ENCODE measurements at places on chromosomes 16 and 17.
A peak's percentile ranks its signal among the peaks of the same experiment; 100 is the strongest.

DNA sequence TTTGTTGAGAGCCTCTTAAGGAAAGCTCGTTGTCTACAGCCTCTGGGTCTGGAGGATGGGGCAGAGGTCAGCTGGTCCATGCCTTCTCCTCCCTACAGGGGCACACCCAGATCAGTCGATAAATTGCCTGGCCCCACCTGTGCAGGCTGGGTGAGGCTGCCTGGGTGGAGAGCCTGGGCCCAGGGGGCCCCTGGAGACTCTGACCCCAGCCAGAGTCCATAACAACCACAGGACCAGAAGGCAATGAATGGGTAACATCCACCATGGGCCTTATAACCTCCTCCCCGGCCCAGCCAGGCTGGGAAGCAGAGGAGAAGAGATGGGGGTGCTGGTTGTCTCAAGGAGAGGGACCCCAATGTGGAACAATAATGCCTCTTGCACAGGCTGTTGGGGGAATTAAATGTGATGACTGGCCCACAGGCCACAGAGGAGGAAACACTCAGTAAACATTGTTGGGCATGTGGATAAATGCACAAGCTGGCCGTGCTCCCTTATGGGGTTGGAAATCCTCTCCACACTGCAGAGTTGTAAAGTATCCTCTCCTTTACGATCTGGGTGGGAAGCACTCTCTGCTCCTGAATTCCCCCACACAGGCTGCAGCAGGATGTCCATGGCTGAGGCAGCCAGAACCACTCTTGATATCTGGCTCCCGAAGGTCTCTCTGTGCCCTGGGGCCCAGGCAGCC lies 56.7 kb upstream of the TOB1 start:
- DNase-seq = no peak

DNA sequence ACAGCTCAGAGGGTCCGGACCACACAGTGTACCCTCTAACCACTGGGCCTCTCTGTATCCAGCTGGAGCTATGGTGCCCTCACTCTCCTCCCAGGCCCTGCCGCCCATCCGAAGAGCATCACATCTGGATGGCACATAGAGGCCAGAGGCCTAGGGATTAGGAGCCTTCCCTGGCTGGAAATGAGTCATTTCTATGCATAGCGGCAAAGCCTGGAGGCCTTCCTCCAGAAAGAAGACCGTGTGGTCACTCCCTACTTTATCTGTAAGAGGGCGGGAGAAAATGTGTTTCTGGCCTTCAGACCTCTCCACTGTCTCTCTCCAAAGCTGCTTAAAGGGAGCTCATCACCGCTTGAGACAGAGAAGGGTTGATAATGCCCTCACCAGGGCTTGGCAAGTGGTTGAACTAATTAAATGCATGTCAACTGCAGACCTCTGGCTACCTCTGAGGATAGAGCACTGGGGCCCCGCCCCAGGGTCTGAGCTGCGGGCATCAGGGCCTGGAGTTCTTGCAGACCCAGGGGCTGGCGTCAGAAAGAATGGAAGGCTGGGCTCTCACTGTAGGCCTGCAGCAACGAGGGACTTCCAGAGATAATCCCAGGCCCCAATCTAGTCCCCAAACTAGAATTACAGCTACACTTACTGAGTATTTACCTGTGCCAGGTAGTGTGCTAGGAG lies 122.2 kb downstream of the IRX5 start:
- DNase-seq = no peak

DNA sequence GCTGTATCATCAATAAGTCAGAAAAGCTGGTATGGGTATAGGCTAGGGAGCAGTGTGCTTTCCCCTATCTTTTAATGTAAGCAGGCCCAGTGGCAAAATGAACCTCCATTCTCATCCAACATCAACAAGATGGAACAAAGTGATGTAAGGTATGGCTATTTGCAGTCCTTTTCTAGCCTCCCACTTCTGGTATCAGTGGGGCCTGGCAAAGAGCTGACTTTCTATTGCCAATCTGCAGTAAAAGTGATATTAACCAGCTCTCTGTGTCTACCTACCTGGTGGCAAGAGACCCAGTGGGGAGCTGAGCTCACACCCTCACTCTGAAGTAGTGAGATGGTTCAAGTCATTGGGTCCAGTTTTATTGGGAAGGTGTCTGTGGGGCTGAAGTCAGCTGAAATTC lies 1492.6 kb downstream of the CDH11 start:
- DNase-seq = no peak

DNA sequence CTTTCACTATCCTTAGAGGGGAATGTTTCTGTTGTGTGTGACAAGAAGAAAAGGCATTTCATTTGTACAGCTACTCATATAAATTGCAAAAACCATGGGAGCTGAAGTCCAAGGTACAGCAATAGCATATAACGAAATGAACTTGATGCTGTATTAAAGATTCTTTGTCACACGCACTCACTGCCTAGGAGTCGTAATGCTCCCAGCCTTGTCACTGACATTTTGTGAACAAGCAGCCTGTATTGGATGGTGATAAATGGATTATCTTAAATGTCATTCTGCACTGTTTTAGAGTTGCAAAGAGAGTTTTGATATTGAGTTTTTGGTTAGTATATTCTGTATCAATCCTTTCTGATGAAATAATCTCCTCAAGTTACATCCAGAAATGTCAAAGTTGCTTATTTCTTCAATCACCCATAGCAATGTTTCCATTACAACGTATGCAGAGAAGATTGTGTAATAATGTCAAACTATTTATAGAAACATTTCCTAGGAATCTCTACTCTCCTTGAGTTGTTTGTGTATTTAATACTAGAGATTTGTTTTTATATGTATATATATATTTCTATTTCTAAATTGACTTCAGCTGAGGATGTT lies 270.6 kb downstream of the FTO start:
- DNase-seq = no peak

- DNase-seq = no peak
Observed at GRCh38 chr16:49581630-49582298, 208.2 kb downstream of the C16orf78 start.

GRCh38 chr16:1978476-1979120 lies 2.7 kb downstream of the NOXO1 start:
- DNase-seq = no peak

- no peak for DNase-seq
Observed at GRCh38 chr16:31107465-31107867, 720 bp upstream of the BCKDK start.

DNA sequence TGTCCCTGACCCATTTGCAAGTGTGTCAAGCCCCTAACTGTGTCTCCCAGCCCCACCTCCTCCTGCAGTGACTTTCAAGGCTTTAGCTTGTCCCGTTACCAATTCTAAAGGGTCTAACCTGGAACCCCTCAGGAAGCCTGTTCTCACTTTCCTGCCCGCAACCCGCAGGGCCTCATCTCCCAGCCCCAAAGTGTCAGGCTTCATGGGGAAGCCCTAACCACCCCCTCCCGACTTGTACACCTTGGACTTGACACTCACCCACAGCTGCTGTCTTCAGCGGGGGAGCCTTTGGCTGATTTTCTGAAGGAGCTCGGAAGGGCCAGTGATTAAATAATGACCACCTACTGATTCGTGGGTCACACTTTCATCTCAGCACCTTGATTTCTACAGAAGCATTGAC lies 33.1 kb downstream of the NLRC5 start:
- no peak for DNase-seq

DNA sequence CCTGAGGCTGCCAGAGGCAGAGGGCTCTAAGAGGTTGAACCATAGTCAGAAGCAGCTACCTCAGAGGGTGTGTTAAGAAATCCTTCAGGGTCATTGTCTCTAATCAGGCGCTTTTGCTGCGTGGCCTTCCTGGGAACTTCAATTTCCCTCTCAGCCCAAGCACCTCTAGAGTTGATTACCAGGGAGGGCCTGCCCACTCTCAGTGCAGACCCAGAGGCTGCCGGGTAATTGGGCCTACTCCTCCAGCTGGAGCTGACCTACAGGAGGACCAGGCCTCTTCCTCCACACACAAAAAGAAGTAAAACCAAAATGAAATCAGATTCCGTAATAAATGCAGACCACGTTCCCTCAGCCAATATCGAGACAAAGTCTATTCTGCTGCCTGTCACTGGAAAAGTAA lies 305.0 kb upstream of the CCL2 start:
- DNase-seq = no peak

GRCh38 chr16:27235938-27236245 lies 32.6 kb downstream of the KDM8 start:
- DNase-seq = no peak

DNA sequence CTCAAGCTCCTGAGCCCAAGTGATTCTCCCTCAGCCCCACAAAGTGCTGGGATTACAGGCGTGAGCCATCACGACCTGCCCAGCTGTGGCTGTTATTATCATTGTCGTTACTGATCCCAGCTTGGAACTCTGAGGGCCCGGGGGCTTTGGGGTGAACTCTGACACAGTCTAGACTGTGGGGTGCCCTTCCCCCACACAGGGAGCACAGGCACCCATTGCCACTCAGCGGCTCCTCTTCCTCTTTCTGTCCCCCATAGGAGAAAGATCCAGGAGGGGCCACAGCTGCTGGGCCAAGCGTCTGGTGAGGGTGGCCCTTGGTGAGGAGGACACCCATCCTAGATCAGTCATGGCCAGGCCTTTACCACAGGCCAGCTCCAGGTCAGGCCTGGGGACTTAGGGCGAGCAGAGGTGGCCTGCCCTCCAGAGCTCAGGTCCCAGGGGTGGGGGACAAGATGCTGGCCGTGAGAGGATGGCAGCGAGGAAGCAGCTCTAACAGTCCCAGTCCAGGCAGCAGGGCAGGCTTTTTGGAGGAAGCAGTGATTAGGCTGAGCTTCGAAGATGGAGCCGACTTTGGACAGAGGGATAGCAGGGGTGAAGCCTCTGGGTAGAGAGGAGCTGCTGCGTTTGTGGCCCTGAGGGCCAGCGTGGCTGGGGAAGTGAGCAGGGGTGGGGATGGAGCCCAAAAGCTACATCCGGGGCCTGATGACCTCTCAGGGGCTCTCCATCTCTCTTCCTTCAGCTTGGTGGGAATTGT lies 24.7 kb downstream of the TMEM235 start:
- no peak for DNase-seq

- DNase-seq = no peak
Observed at GRCh38 chr17:61366076-61366714, 33.4 kb upstream of the TBX2 start.

- DNase-seq = no peak
Observed at GRCh38 chr17:4179071-4179470, 36.1 kb downstream of the CYB5D2 start.

DNA sequence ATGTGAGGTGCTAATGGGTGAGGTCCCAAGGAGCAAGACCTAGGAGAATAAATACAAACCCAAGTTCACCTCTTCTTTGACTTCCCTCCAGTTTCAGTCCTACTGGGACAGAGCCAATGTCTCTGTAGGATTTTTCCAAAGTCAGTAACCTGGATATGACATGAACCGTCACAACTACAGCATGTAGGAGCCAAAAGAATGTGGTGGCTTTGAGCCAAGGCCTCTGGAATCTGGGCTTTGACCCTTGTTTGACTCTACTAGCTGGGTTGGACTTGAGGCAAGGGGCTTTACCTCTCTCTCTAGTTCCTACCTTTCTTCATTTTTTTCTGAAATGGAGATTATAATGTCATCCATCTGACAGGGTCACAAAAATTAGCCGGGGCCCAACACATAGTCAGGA lies 91.4 kb downstream of the CACNG3 start:
- no peak for DNase-seq

GRCh38 chr17:17179371-17179827 lies 26.7 kb downstream of the PLD6 start:
- DNase-seq = no peak

- no peak for DNase-seq
Observed at GRCh38 chr17:9141425-9141753, 120.1 kb downstream of the NTN1 start.

GRCh38 chr17:34673995-34674890 lies 94.9 kb downstream of the TMEM132E start:
- DNase-seq = no peak

GRCh38 chr16:9124444-9124843 lies 33.0 kb downstream of the HAPSTR1 start:
- DNase-seq = no peak

- no peak for DNase-seq
Observed at GRCh38 chr16:29975134-29975538, 1.5 kb downstream of the TAOK2 start.

- no peak for DNase-seq
Observed at GRCh38 chr16:86100205-86101136, 201.5 kb downstream of the IRF8 start.

DNA sequence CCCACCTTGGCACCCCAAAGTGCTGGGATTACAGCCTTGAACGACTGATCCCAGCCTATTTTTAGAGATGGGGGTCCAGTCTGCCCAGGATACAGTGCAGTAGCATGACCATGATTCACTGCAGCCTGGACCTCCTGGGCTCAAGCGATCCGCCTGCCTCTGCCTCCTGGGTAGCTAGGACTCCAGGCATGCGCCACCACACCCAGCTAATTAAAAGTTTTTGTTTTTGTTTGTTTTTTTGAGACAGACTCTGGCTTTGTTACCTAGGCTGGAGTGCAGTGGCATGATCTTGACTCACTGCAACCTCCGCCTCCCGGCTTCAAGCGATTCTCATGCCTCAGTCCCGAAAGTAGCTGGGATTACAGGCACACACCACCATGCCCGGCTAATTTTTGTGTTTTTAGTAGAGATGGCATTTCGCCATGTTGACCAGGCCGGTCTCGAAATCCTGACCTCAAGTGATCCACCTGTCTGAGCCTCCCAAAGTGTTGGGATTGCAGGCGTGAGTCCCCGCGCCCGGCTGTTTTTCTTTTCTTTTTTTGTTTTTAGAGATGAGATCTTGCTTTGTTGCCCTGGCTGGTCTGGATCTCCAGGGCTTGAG lies 2.3 kb upstream of the PAFAH1B1 start:
- no peak for DNase-seq

- DNase-seq = peak; percentile 9
Observed at GRCh38 chr17:7912927-7913524, 3.1 kb downstream of the RNF227 start.

GRCh38 chr17:40612599-40613244 lies 34.9 kb downstream of the SMARCE1 start:
- DNase-seq = peak; percentile 82

GRCh38 chr16:22282254-22282892 lies 14.8 kb upstream of the POLR3E start:
- no peak for DNase-seq

DNA sequence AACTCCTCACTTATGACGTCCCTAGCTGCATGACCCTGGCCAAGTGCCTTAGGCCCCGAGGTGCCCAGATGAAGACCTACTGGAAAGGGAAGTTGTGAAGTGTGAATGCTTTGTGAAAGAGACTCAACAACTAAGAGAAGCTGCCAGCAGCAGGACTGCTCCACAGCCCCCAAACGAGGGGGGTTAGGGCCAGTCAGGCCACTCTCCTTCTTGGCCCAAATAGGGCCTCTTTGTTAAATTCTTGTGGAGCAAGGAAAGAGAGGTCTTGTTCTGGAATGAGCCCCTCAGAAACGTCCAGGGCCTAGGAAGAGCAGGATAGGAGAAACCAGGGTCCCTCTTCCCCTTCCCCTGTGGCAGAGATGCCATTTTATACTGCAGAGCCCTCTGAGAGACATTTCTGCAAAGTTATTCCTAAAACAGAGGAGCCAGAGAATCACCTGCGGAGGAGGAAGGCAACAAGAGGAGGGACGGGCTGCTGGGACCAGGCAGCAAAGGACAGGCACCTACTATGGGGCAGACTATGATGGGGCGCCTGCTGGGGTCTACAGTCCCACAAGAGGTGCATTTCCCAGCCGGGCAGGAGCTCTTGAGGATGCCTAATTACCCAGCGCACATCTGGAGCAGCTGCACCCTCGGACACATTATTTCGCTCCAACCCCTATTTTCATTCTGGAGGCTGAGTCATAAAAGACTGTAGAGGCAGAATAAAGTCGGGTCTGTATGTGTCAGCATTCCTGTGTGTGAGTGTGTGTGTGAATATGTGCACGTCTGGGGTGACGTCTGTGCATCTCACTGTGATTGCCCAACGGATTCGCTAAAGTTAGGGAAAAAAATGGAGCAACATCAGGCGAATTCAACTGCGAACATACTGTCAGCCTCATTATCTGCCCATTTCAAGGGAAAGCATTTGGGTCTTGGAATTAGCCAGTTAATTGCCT lies 11.4 kb upstream of the HOXB9 start:
- no peak for DNase-seq

All from Calu3 (cell line).